ENCODE measurements at places on chromosomes 2 and 18.

- no peak for DNase-seq
Observed at GRCh38 chr18:79511671-79512301, 116.1 kb downstream of the NFATC1 start.

DNA sequence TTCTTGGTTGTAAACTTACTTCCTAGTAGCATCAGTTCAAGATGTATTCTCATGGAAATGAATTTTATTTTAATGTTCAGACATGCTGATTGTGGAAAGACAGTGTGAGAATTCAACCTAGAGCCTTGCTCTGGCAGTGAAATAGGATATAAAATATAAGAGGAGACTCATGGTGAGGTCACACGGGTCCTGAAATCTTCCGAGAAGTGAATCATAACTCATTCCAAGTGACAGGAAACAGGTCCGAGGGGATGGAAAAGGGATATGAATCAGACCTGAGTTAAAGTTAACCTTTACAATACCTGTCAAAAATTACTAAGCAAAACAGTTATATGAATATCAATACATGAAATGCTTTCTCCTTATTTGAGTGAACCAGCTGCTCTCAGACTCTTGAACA, 185.2 kb upstream of the LRRTM1 start:
- DNase-seq, result no peak

- DNase-seq, result no peak
Observed at GRCh38 chr2:202109139-202109736, 36.2 kb downstream of the KIAA2012 start.

GRCh38 chr2:231000211-231000904, 4.4 kb downstream of the SPATA3 start:
- DNase-seq, result no peak

DNA sequence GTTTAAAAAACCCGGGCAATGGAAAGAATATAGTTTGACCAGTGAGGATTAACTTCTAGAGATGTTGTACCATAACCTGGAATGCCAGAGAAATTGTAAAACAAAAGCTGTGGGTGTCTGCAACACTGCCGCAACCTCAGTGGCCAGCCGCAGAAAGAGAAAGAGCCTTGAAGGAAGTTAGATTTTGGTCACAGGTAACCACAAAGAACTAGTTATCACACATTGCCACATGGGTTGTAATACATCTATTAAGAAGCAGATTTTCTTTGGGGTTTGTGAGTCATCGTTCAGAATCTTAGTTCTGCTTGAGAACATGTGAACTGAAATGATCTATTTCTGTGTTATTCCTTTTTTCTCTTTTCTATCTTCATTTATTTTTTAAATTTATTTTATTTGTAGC, 222.9 kb upstream of the AGAP1 start:
- no peak for DNase-seq

- no peak for DNase-seq
Observed at GRCh38 chr2:16709769-16710168, 44.1 kb upstream of the CYRIA start.

DNA sequence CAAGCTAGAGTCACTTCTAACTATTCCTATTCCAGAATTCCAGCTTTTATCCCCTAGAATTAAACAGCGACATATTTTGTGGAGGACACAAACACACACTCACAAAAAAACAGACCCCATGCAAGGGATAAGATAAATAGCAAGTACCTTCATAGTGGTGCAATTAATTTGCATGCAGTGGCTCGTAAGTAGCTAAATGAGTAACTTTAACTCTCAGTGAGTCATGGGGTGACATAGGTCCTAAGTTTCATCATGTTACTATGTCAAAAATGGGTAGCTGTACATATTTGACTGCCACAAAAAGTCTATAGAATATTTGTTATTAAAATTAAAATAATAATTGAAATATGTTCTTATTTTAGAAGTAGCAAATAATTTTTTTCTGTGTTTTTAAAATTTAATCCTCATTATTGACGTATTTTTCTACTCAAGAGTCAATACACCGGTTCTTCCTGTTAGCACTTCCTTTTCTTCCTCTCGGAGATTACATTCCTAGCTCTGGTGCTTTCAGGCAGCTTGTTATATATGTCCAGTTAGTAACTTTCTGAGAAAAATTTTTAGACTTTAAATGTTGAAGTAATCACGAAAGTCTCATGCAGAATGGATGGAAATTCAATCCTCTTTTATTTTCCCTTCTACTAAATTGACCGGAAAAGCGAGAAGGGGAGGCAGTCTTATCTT, 247.0 kb downstream of the KCNH7 start:
- DNase-seq, result no peak

DNA sequence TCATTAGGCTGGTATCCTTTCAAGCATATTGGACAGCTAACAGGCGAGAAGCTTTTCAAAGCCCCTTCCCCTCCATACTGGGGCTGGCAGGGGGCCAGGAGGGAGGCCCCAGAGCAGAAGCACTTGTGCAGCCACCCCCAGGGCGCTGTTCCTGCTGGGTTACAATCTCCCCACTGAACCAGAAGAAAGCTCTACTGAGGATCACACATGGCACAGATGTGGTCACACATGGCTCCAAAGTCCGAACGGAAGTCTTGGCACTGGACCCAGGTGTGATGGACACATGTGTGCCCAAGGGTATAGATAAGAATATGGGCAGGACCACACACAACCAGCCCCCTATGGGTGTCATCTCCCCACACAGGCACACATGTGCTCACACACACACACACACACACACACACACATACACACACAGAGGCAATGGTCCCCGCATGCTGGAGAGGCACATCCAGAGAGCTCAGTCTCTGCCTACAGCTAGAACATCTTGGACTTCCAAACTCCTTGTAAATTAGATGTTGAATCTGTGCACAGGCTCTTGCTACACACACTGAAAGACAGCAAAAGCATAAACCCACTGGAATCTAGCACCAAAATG, 56.4 kb downstream of the TTC32 start:
- DNase-seq, result no peak

DNA sequence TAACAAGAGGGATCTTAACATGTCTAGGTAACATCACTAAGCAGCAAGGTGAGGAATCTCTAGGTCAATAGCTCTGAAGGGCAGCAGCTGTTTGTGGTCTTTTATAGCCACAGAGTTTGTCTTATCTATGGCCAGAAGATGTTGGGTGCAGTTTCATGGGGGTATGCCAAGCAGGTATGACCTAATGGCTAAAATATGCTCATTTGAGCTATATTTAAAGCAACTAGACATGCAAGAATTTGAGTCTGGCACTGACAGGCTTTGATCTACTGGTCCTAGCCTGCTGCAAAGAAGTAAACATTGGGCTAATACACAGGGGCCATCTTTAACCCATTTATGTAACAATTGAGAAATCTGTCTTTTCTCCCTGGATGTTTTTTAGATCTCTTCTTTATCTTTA, 13.9 kb upstream of the UGP2 start:
- DNase-seq, result no peak

- DNase-seq, result no peak
Observed at GRCh38 chr2:168622559-168622958, 166.5 kb downstream of the CERS6 start.

DNA sequence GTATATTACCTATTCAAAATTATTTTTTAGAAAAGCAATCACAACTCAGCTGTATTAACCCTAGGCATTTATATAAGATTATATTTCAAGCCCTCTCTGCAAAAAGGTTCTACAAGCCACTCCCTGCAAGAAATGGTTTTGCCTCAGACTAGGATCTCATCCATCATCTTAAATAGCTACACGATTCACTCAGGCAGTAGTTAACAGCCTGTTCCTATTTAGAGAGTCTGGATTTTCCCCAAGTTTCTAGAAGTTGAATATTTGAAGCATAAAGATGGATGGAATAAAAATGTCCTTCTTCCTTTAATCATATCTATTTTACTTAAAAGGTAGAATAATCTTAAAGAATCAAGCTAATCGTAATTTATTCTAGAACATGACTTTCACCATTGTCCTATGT, 167.1 kb upstream of the STK17B start:
- no peak for DNase-seq

DNA sequence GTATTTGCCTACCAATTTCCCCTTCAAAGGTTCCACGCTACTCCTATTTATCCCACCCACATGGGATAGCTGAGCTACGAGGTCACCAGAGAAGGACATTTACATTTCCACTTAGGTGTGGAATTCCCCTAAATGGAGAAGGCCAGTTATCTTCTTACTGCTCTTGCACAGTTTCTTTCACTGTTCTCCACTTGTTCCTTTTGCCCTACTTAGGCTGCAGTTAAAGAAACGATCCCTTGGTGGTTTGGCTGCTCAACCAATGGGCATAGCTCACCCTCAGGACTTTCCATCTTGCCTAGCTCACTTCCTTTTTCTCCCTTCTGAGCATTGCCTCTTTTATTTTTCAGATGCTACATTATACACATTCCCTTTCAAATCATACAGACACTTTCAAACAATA, 11.2 kb upstream of the NABP1 start:
- DNase-seq, result peak; percentile 34

DNA sequence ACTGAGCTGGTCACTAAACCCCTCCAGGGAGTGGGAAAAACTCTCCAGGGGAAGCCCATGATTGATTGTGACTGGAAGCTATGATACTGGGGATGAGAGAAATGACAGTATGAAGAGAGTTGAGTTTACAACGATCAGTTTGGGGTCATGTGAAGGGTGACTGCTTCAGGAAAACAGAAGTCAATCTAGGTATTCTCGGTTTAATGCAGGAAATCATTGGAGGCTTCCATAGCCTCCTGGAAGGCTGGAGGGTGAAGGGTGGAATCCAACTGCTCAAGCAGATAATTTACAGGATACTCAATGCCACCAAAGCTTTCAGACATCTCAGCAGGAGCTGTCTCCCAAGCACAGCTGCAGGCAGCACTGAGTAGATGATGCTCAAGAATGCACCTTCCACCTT, 154.6 kb downstream of the ZNF516 start:
- DNase-seq, result no peak

- DNase-seq, result no peak
Observed at GRCh38 chr18:43160509-43160908, 45.0 kb upstream of the RIT2 start.

DNA sequence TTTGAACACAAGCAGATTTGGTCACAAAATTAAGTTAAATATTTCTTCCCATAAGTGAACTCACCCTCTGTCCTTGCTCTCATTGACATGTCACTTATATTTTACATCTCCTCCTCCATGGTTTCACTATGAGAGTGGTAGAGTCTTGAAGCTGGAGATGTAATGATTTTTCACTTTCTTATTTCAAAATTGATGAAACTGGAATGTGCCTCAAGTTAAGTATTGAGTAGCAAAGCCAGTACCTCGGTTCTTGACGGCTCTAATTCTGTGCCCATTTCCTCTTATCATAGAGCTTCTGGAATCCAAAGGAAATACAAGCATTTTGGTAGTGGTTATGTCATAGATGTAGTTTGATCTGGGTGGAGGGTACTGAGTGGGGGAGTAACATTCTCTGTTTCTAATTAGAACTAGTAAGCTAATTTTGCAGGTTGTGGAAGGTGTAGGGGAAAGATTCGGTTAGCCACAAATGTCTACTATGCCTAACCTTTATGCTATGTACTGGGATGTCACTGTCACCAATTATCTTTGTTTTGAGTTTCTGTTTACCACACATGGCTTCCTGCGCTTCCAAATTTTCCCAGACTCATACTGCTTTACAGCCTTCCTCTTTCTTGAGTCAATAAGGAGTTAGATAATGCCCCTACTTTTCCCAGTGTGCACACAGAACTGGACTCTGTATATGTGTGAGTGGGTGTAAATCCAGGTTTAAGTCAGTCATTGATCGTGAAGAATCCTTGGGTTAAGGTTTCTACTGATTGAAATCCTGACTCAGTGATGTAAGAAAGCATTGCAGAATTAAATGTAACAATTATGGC, 96.8 kb downstream of the DIS3L2 start:
- no peak for DNase-seq

GRCh38 chr18:24432618-24433017, 6.1 kb downstream of the IMPACT start:
- no peak for DNase-seq

GRCh38 chr2:24981411-24982136, 9.8 kb upstream of the DNAJC27 start:
- DNase-seq, result no peak

DNA sequence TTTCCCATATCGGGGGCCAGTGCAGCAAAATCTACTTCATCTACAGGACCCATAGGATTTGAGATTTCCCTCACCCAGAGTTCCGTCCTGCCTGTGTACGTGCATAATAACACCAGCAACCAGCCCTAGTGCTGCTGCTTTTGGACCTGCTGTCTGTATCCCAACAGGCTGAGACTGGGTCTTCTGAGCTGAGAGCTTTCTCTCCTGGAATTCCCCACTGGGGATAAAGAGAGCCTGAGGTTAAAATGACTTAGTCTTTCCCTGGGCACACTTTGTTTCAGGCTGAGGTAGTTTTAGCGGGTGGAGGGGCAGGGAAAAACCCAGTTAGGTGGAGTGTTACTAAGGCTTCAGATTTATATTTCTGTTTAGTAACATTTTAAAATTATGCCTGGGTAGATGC, 62.5 kb downstream of the SERTAD2 start:
- DNase-seq, result no peak

- no peak for DNase-seq
Observed at GRCh38 chr18:46332921-46333341, 228.7 kb downstream of the HAUS1 start.

- no peak for DNase-seq
Observed at GRCh38 chr2:138267161-138267901, 234.2 kb upstream of the SPOPL start.

- no peak for DNase-seq
Observed at GRCh38 chr2:237524631-237525030, 37.6 kb downstream of the MLPH start.

GRCh38 chr18:12233378-12233777, 20.8 kb upstream of the CIDEA start:
- no peak for DNase-seq

DNA sequence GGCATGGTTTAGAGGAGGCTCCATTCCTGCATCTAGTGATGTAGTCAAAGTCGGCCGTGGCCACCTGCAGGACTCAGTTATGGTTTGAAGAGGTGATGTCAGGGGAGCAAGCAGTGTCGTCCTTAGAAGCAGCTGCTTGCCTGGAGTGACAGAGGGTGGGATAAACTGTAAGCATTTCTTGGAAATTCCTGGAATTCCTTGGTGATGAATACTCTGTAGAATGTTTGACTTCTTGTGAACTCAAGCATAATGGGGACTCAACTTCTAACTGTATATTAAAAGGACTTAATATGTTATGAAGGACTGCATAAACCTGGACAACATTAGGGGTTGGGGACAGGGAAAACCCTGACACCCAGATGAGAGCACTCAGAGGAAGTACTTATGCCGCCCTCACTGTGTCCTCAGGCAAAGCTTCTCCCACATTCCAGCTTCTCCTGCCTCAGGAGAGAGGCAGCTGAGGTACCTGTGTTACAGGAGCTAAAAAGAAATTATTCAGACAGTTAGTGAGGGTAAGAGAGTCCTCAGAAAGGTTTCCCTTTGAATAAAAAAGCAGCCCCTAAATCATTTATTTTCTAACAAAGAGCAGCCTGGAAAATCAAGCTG, 459.9 kb upstream of the CELF4 start:
- DNase-seq, result no peak

GRCh38 chr18:28114472-28114871, 62.5 kb downstream of the CDH2 start:
- no peak for DNase-seq

DNA sequence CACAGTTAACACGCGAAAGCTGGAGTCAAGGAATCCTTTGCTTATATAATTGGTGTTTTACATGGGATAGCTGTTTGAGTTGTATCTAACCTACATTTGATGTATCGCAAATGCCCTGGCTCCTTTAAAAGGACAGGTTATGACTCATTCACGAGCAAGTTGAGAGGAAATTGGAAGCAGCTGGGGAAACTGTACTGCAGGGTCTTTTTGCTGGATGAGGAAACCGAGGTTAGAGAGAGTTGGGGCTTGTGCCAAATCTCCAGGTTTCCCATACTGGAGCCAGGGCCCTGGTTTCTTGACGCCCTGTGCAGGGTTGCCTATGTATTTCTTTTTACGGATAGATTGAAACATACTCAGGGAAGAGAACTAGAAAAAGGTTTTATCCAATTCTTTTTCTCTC, 60.0 kb upstream of the SPTBN1 start:
- no peak for DNase-seq

Measured in germinal center (tissue), 1 donor.